ENCODE measurements at places on chromosomes 13 and 19. TPM values are rescaled to one million over a fixed set of nuclear protein-coding genes. Genes with fewer than 3 reads are reported as not detected.

- no peak for DNase-seq
Observed at GRCh38 chr19:6767081-6767356, 216 bp downstream of the SH2D3A start.

GRCh38 chr13:49517461-49517860, 21.7 kb downstream of the PHF11 start:
- no peak for DNase-seq

Gene LILRB4
- total RNA-seq: 2.8 TPM

DNA sequence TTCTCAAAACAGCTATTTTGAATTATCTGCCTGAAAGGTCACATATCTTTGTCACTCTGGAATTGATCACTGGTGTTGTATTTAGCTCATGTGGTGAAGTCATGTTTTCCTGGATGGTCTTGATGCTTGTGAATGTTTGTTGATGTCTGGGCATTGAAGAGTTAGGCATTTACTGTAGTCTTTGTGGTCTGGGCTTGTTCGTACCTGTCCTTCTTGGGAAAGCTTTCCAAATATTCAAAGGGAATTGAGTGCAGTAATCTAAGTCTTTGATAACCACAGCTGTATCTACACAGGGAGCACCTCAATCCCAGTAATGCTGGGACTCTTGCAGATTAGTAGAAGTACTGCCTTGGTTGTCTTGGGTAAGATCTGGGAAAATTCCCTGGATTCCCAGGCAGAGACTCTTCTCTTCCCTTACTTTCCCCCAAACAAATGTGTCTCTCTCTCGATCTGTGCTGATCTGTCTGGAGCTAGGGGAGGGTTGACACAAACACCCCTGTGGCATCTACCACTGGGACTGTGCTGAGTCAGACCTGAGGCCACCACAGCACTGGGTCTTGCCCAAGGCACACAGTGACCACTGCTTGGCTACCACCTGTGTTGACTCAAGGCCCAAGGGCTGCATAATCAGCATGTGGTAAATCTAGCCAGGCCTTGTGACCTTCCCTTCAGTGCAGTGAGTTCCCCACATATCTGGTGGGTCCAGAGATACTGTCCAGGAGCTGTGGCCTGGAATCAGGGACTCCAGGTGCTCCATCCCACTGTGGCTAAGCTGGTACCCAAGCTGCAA, 5.5 kb upstream of the CYP4F3 start:
- no peak for DNase-seq

DNA sequence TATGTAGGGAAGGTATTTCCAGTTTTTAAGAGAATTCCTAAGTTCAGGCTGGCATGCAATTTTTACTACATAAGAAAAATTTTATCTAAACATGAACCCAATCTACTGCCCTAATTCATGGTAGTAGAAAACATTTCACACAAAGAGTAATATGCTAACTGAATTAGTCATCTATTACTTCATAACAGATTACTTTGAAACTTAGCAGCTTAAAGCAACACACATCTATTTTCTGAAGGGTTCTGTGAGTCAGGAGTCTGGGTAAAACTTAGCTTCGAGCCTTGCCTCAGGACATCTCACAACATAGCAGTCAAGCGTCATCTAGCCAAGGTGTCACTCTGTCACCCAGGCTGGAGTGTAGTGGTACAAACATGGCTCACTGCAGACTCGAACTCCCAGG, 537.5 kb downstream of the DCT start:
- DNase-seq: no peak

DNA sequence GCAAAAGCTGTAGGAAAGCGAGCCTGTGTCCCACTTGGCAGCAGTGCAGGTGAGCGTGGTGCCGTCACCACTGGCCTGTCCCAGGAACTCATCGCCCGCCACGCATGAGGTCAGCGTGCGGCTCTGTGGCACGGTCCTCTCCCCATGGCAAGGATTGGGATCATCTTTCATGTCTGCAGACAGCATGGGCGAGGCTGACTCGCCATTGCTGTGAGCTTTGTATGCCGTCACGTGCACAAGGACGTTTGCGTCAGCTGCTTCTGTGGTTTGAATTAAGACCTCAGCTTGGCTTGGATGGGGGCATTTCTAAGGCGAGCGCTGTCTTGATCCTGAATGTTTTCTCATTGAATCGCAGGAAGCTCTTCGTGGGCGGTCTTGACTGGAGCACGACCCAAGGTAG, 9.8 kb downstream of the DAZAP1 start:
- no peak for DNase-seq

All from Peyer's patch (tissue), 4 donors.